ENCODE measurements at places on chromosomes 1 and 21. TPM values are rescaled to one million over a fixed set of nuclear protein-coding genes. Genes with fewer than 3 reads are reported as not detected.
A peak's percentile ranks its signal among the peaks of the same experiment; 100 is the strongest.

SERTAD4 gene
- 8.8 TPM for total RNA-seq

OR2M3 gene
- not detected for total RNA-seq

HSD3B2 gene
- not detected for total RNA-seq

EBNA1BP2 gene
- total RNA-seq: 15.4 TPM

FAM72A gene
- 0.29 TPM for total RNA-seq

FCRL6 gene
- 0.21 TPM for total RNA-seq

RABGAP1L gene
- total RNA-seq: 19.1 TPM

FCRL4 gene
- not detected for total RNA-seq

KCNA3 gene
- 2.6 TPM for total RNA-seq

EIF2D gene
- 50.3 TPM for total RNA-seq

DNA sequence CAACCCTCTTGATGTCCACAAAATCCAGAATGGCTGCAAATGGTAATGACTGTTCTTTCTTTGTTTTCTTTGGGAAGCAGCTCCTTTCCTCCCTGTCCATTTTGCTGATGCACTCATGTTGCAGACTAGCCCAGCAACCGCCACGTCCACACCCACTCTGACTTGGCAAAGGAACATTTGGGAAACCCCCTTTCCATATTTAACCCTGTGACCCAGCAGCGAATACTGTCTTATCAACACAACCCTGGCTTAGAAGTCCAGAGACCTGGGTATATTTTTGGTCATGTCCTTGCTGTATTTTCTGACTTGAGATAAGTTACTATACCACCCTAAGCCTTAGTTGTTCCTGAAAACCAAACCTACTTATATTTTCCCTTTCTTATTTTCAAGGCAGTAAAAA is 18.1 kb upstream of the SHE start:
- H3K36me3 ChIP-seq: no peaks in the 10 kb centered on the region
- no peaks in the 10 kb centered on the region for H3K4me1 ChIP-seq
- no peak overlapping the region for H3K27ac ChIP-seq
- no peak for DNase-seq

DNA sequence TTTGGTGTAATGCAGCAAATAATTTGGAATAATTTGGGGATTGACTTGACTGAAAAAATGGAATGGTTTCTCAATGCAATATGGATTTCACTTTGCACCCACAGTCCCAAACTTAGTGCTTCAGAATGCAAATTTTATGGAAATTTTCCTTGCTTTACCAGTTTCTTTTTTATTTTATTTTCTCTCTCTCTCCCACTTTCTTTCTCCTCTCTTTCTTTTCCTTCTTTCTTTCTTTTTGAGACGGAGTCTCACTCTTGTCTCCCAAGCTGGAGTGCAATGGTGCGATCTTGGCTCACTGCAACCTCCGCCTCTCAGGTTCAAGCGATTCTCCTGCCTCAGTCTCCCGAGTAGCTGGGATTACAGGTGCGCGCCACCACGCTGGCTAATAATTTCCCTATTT is 110.3 kb downstream of the KCNN3 start:
- peak; percentile 9 for DNase-seq
- no peaks in the 10 kb centered on the region for H3K36me3 ChIP-seq
- no peak overlapping the region for H3K27ac ChIP-seq
- H3K27me3 ChIP-seq: no peaks in the 10 kb centered on the region

- no peaks in the 10 kb centered on the region for H3K27me3 ChIP-seq
- H3K4me1 ChIP-seq: no peaks in the 10 kb centered on the region
- no peak overlapping the region for H3K4me3 ChIP-seq
- no peak overlapping the region for H3K27ac ChIP-seq
Observed at GRCh38 chr1:32372149-32372756, 9.9 kb downstream of the TSSK3 start.

DNA sequence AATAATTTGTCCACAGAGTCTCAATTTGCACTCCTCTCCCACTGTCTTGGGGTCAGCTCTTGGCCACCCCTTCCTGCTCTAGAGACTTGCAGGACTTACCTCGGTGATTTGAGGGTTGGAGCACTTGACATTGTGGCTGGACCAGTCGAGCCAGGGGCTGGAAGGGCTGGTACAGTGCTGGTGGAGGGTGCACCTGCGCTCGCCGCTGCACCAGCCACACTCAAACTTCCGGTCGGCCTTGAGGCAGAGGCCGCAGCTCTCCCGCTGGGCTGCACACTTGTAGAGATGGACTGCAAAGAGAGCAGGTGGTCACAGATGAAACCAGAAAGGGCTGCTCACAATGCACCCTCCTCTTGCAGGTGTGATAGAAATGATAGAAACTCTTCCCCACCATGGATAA is 165.0 kb downstream of the PLXNA2 start:
- H3K4me1 ChIP-seq: no peaks in the 10 kb centered on the region
- H3K4me3 ChIP-seq: no peak overlapping the region
- no peak overlapping the region for H3K27ac ChIP-seq
- no peaks in the 10 kb centered on the region for H3K27me3 ChIP-seq
- H3K36me3 ChIP-seq: no peaks in the 10 kb centered on the region

GRCh38 chr1:183907070-183907469 is 102.2 kb downstream of the RGL1 start:
- H3K36me3 ChIP-seq: no peaks in the 10 kb centered on the region
- no peaks in the 10 kb centered on the region for H3K27me3 ChIP-seq
- no peak overlapping the region for H3K4me3 ChIP-seq
- no peak overlapping the region for H3K27ac ChIP-seq
- no peak for DNase-seq

- H3K27me3 ChIP-seq: no peaks in the 10 kb centered on the region
- no peaks in the 10 kb centered on the region for H3K4me1 ChIP-seq
- no peaks in the 10 kb centered on the region for H3K36me3 ChIP-seq
- H3K4me3 ChIP-seq: no peak overlapping the region
- no peak for DNase-seq
Observed at GRCh38 chr1:45038240-45038639, 26.2 kb downstream of the UROD start.

DNA sequence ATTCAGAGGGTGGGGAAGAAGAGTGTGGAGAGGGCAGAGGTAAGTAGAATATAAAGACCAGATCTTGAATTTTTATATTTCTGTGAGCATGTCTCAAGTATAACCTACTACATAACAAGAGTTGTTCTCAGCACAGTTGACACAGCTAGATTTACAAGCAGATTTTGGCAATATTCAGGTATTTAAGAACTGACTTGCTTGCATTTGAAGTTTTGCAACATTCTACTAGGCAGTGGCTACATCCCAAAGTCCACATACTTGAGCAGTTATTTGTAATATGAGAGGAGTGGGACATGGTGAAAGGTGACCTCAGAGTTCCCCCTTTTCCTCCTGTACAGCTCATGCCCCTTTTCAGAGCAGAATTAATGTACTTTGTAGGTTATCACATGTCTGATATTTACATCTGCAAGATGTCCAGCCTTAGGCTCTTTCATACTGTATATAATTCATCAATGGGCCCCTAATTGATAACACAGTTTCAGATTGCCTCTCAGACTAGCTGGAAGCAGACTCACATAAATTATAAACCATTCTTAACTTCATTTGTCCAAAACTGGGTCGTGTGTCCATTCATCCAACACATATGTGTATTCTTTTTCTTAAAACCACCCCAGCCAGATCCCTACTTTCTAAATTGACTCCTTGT is 136.7 kb upstream of the RAVER2 start:
- no peaks in the 10 kb centered on the region for H3K4me1 ChIP-seq
- H3K36me3 ChIP-seq: no peaks in the 10 kb centered on the region
- no peaks in the 10 kb centered on the region for H3K27me3 ChIP-seq

DNA sequence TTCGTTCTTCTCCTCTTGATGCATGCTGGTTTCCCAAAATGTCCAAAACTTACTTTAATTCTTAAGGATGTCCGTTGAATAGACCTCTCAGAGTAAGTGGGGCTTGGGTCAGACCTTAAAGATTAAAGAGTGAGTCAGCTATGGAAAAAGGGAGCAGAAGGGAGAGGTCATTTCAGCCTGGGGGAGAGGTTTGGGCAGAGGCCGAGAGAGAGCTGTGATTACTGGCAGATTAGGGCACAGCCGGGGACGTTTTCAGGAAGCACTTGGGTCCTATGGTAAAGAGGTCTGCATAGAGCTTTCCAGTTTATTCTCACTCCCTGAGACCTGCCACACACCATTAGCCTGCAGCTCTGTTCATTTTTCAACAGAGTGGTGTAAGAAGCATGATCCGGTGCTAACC is 14.0 kb upstream of the ST3GAL3 start:
- H3K27me3 ChIP-seq: no peaks in the 10 kb centered on the region
- no peak overlapping the region for H3K27ac ChIP-seq
- DNase-seq: no peak
- no peak overlapping the region for H3K4me3 ChIP-seq

GRCh38 chr1:182668521-182669054 is 15.8 kb downstream of the RGS8 start:
- no peak overlapping the region for H3K27ac ChIP-seq
- H3K4me1 ChIP-seq: no peaks in the 10 kb centered on the region
- DNase-seq: no peak
- no peaks in the 10 kb centered on the region for H3K27me3 ChIP-seq

DNA sequence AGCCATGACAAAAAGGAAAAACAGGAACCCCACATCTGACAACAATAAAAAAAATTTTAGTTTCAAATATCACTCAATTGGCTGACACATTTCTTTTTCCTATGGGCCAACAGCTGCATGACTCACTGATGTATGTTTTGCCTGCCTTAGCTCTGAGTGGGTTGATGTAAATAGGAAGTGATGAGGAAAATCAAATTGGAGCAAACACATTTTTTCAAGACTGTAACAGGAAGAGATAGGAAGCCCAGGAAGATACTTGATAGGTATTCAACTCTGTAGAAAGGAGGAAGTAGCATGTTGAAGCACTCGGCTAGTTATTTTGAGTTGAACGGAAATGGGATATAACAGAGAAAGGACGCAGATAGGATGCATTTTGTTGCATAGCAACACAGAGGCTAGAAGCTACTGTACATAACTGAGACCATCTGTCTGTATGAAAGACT is 168.0 kb upstream of the NR5A2 start:
- no peaks in the 10 kb centered on the region for H3K36me3 ChIP-seq
- DNase-seq: no peak
- H3K27me3 ChIP-seq: no peaks in the 10 kb centered on the region

DNA sequence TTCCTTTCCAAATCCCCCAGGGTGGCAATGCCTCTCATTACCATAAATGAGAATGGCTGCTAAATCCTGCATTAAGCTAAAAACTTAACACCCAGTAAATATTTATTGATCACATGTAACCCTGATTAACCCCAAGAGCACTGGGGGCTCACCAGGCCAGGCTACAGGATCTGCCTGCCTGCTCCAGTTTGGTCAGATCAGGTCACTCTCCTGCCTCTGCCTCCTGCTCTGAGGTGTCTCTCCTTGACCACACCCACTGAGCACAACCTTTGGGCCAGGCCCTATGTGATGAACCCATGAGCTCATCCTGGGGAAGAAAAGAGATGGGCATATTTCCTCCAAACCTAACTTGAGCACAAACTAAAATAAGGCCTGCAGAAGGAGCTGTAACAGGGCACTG is 93.5 kb downstream of the TRABD2B start:
- H3K27ac ChIP-seq: no peak overlapping the region
- DNase-seq: no peak
- no peak overlapping the region for H3K4me3 ChIP-seq
- no peaks in the 10 kb centered on the region for H3K4me1 ChIP-seq
- no peaks in the 10 kb centered on the region for H3K27me3 ChIP-seq
- no peaks in the 10 kb centered on the region for H3K36me3 ChIP-seq

- peak; percentile 86 for DNase-seq
- no peaks in the 10 kb centered on the region for H3K27me3 ChIP-seq
- H3K27ac ChIP-seq: peak overlapping the region; percentile 18
- H3K4me1 ChIP-seq: no peaks in the 10 kb centered on the region
Observed at GRCh38 chr1:39453603-39454002, 37.8 kb upstream of the BMP8A start.

- no peaks in the 10 kb centered on the region for H3K27me3 ChIP-seq
- H3K4me3 ChIP-seq: no peak overlapping the region
- H3K36me3 ChIP-seq: no peaks in the 10 kb centered on the region
- peaks cover 8% of the 10 kb centered on the region for H3K4me1 ChIP-seq
Observed at GRCh38 chr1:201126463-201126831, 537 bp downstream of the ASCL5 start.

DNA sequence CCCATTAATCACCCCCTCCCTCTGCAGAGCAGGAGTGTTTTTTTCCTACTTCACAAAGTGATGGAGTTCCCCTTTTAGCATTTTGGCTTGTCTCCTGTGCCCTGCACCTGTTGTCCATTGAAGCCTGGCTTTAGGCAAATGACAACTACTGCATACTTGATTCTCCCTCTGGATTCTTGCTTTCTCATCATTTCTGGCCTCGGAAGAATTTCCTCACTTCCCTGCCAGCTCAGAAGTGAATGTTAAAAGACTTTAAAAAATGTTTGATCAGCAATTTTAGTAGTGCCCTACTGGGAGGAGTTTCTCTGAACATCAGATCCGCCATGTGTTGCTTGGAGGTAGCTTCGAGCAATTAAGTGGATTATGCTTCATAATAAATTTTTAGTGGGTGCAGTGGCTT is 28.1 kb downstream of the RCOR3 start:
- DNase-seq: no peak
- no peaks in the 10 kb centered on the region for H3K4me1 ChIP-seq
- no peaks in the 10 kb centered on the region for H3K36me3 ChIP-seq
- no peak overlapping the region for H3K27ac ChIP-seq
- no peaks in the 10 kb centered on the region for H3K27me3 ChIP-seq

DNA sequence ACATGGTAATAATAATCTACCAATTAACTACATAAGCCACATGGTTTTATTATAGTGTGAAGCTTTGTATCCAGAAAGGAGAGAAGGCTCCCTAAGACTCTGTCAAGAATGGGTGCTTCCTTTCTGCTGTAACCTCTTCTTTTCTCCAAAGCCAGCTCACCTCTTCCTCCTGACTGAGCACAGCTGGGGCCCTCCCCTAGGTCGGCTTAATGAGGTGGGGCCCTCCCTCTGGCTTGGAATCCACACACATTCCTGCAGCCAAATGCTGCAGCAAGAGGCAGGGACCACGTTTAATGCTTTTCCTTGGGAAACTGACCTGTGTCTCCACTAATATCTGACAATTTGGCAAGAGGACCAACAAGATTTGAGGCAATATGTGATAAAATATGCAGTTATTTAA is 94.8 kb downstream of the DSCAM start:
- H3K27me3 ChIP-seq: no peaks in the 10 kb centered on the region
- no peaks in the 10 kb centered on the region for H3K36me3 ChIP-seq
- no peak for DNase-seq
- no peaks in the 10 kb centered on the region for H3K4me1 ChIP-seq

GRCh38 chr1:25053576-25054250 is 123.6 kb upstream of the RUNX3 start:
- H3K4me3 ChIP-seq: no peak overlapping the region
- DNase-seq: no peak
- H3K36me3 ChIP-seq: no peaks in the 10 kb centered on the region
